Stimulated activated CD4-positive, alpha-beta T cell treated with anti-CD3 and anti-CD28 coated beads, Interleukin-1b, Interleukin-23, amount 100 ng/mL, for 1 hour (primary cell): ENCODE measurements at places on chromosomes 12 and 14.

DNA sequence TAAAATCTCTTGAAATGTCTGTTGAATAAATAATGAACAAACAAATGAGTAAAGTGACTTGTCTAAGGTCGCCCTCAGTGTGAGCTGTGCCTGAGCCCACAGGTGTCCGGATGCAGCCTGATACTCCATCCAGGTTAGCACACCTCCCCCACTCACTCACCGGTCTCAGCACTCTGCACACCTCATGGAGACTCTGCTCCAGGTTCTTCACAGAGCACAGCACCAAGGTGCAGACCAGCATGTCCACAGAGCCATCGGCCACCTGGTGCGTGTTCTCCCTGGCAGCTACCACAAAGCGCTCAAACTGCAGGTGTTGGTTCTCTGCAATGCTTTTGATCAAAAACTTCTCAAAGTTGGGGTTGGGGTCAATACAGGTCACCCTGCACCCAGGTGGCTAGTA, 4.1 kb upstream of the KRT7 start:
- DNase-seq = no peak

DNA sequence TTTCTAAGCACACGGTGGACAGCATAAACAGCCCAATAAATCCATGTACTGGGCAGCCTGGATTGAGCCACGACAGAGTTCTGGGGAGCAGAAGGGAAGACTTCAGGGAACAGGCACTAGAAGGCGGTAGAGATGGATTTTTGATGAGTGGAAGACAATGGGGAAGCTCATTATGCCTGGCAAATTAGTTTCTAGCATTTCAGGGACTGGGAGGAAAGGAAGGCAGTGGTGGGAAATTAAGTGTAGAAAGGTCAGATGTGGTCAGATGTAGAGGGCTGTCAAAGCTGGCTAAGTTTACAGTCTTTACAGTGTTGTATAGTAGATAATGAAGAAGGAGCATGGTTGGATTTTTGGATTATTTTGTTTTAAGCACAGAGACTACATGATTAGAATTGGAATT, 9.2 kb downstream of the EGLN3 start:
- no peak for DNase-seq

- no peak for DNase-seq
These were observed 12.8 kb downstream of the BAG5 start for GRCh38 chr14:103549361-103550311.

- no peak for DNase-seq
These were observed 524.8 kb downstream of the SOX5 start for GRCh38 chr12:23424685-23425084.

DNA sequence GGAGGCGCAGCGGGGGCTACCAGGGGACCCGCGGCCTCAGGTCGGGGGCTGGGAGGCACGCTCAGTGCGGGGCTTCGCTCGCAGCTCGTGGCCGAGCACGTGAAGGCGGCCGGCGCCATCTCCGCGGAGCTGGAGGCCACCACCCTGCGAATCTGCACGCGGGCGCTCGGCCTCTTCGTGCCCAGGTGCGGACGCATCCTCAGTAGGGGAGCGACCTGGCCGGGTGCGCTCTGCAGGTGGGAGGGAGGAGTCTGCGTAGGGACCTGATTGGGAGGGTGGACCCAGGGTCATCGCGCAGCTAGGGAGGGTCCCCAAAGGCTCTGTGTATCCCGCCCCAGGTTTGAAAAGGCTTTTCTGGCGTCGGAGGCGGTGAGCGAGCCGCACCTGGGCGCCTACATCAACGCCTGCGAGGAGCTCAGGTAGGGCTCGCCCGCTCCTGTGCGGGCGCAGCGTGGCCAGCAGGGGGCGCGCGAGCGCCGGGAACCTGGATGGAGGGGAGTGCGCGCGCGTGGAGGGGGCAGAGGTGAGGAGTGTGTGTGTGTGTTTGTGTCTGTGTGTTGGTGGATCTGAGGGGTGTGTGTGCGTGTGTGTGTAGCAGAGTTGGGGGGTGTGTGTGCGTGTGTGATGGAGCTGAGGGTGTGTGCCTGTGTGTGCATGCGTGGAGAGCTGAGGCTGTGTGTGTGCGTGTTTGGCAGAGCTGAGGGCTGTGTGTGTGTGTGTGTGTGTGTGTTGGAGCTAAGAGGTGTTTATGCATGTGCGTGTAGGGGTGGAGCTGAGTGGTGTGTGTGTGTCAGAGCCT, 10.3 kb downstream of the EXOC3L4 start:
- peak; percentile 49 for DNase-seq

- no peak for DNase-seq
These were observed 42.7 kb downstream of the AEBP2 start for GRCh38 chr12:19482036-19482435.

- DNase-seq = no peak
These were observed 37.4 kb downstream of the PHLDA1 start for GRCh38 chr12:75994069-75994740.

- DNase-seq = no peak
These were observed 21.9 kb downstream of the CCDC91 start for GRCh38 chr12:28212182-28212581.

DNA sequence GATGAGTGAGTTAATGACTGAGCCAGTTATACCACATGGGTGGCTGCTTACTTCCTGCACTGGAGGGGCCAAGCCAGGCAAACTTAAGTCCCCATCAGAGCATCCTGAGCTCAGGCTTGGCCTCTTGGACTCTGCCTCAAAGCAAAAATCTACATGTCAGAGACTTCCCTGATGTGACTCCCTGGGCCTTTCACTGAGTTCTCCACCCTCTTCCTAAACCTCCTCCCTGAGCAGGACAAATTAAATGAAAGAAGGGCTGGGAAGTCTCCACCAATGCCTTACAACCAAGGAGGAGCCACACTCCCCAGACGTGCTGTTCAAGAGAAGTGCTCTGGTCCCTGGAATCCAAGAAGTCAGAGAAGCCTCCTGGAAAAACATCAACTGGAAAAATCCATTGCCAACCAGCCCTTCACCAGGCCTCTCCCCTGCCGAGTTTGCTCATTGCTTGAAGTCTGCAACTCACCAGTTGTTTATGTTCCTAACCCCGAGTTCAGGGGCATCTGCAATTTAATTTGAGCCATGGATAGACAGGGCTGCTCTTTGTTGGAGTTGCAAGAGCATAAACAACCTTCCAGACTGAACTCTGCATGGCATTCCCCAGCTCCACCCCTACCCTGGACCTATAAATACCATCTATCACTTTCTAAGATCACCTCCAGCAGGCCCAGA, 160.5 kb downstream of the ANO2 start:
- DNase-seq = no peak

GRCh38 chr12:120376416-120376815, 7.5 kb upstream of the MSI1 start:
- DNase-seq = no peak

GRCh38 chr14:74645244-74645643, 33.2 kb upstream of the LTBP2 start:
- DNase-seq = no peak

- DNase-seq = no peak
These were observed 38.7 kb upstream of the TRAF3 start for GRCh38 chr14:102738373-102739189.

DNA sequence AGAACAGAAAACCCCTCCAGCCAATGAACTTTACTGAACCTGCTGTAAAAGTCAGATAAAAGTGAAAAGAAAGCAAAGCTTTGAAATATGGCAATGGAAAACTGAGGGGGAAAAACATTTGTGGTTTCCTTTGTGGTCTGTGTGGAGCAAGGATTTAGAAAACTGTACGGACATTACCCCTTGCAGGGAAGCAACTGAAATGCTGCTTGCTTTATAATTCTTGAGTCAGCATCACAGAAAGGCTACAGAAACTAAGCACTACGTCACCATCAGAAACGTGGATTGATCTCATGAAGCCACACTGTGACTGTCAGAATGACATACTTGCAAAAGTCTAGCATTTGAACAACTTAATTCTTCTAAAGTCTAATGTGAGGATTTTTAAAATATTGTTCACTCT, 2.4 kb upstream of the KCNC2 start:
- no peak for DNase-seq

- no peak for DNase-seq
These were observed 125.7 kb upstream of the KRAS start for GRCh38 chr12:25376407-25376806.

DNA sequence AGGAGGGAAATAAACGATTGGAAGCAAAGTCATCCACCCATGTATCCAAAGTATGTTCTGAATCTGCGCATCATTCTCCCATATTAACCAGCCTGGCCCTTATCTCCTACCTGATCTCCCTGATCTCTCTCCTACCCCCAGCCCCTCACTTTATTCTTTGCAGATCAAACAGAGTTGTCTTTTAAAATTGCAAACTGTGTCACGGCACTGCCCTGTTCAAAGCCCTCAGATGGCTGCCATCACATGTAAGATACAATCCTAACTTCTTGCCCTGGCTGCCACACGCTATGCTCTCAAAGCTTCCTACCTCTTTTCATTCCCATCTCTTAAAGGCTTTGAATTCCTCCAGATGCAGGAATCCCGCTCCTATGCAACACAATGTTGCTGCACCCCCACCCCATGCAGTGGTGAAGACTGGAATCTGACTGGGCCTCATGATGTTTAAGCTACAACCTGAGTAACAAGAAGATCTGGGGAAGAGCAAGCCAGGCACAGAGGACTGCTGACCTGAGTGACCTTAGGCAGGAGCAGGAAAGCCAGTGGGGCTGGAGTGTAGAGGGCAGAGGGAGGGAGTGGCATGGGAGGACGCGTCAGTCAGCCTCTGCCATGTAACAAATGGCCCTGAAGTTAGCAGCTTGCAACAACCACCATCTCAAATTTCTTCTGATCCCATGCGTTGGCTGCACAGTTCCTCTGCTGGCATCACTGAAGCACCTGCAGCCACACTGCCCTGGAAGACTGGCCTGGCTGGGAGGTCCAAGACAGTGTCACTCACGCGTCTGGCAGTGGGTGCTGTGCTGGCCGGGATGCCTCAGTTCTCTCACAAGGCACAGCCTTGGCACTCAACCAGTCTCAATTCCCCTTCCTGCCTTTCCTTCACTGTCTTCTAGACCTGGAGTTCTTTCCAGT, 382.8 kb downstream of the BCL11B start:
- no peak for DNase-seq

GRCh38 chr12:125312471-125312870, 247.2 kb downstream of the AACS start:
- no peak for DNase-seq

DNA sequence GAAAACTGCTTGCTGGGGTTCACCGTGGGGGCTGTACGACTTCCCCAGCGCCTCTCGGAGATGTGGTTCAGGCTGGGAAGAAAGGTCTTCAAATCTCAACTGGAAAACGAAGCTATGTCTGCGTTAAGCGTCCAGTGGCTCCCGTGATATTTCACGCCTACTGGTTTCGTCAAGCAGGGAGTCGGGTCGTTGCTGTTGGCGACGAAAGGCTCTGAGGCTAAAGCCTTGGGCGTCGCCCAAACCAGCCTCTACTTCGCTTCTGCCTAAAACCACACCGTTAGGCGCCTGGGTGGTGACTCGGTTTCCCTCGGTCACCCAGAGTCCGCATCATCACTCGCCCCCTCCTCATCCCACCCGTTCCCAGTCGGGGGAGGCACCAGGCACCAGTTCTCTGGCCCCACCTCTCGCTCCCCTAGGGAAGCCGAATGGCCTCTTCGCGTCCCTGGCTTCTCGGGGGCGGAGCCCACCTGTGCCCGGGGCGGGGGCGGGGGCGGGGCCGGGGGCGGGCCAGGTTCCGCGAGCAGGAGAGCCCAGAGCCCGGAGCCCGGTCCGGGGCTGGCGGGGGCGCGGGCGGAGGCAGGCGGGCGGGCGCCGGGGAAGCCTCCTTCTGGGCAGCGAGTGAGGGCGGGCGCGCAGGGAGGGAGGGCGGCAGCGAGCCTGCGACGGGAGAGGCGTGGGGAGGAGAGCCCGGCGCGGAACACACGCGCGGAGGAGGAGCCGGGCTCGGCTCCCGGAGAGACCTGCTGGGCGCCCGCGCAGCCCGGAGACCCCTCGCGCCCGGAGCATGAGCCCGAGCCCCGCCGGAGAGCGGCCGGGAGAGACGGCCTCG, at the start of gene B4GALNT3:
Gene B4GALNT3, plus strand, starts transcription at position 510 of the 829 bp plus-strand sequence. CDS start 438 bp downstream, outside the sequence.
- no peak for DNase-seq

GRCh38 chr12:8689681-8690080, 8.1 kb upstream of the RIMKLB start:
- DNase-seq = no peak

DNA sequence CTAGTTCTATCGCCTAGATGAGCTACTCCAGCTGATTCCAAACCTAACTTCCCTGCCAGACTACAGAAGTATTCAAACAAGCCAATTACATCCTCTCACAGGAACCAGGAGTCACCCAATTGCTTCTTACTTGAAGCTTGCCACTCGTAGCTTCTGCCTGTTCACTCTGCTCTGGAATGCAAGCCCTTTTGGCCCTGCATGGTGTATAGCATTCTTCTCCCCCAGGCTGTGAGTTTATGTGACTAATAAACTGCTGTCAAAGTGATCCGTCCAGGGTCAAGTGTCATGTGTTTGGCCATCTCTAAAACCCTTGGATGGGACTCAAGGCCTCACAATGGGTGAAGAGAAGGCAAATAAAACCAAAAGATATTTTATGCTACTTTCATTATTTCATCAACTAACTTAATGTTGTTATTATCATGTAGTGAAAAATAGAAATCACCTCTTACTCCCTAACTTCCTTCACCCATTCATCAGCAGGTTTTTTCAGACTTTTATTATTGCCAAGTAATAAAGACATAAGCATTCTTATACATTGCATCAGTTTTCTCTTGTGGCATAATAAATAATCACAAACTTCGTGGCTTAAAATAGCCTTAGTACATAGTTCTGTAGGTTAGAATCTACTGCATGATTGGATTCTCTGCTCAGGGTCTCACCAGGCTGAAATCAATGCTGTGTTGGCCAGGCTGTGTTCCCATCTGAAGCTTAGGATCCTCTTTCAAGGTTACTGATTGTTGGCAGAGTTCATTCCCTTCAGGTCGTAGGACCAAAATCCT, 1981.7 kb upstream of the FLRT2 start:
- no peak for DNase-seq

- no peak for DNase-seq
These were observed 219.8 kb downstream of the SLC41A2 start for GRCh38 chr12:104738331-104738730.

DNA sequence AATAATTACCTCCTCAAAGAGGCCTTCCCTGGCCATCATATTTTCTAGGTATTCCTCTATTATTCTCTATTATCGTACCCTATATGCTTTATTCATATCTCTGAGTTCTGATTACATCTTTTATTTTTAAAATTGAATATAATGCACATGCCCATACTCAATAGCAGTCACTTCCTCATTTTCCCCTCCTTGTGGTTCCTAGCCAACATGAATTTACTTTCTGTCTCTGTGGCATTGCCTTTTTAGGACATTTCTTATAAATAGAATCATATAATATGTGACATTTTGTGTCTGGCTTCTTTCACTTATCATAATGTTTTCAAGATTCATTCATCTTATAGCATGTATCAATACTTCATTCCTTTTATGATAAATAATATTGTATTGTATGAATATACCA, 74.4 kb upstream of the TRHDE start:
- no peak for DNase-seq

DNA sequence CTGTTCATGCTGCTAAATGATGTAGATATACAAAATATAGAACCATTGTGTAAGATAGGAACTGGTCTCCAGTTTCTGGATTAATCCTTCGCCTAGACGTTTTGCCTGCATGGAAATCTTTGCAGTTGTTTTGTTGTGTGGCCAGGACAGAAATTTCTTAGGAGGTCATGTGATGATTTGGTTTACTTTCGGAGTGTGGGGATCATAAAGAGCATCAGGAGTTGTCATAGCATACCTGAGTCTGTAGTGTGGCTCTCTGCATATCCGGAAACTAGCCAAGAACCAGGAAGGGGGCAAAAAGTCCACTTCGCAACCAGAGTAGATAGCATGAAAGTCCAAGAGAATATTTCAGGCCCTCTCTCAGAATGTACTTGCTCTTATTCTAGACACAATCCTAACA, 3.1 kb downstream of the SAMD4A start:
- DNase-seq = no peak

GRCh38 chr14:80522936-80523335, 311.6 kb upstream of the DIO2 start:
- DNase-seq = no peak
